ENCODE measurements at places on chromosomes 1 and 21. TPM values are rescaled to one million over a fixed set of nuclear protein-coding genes. Genes with fewer than 3 reads are reported as not detected.
A peak's percentile ranks its signal among the peaks of the same experiment; 100 is the strongest.

Gene ARPC5
- total RNA-seq, result 73.7 TPM

Gene GJA8
- not detected for total RNA-seq

GRCh38 chr21:38561205-38561604, 62.9 kb upstream of the ERG start:
- H3K36me3 ChIP-seq, result no peaks in the 10 kb centered on the region
- no peak for DNase-seq
- H3K27ac ChIP-seq, result no peak overlapping the region
- H3K4me3 ChIP-seq, result no peak overlapping the region
- no peaks in the 10 kb centered on the region for H3K4me1 ChIP-seq
- H3K27me3 ChIP-seq, result no peaks in the 10 kb centered on the region

DNA sequence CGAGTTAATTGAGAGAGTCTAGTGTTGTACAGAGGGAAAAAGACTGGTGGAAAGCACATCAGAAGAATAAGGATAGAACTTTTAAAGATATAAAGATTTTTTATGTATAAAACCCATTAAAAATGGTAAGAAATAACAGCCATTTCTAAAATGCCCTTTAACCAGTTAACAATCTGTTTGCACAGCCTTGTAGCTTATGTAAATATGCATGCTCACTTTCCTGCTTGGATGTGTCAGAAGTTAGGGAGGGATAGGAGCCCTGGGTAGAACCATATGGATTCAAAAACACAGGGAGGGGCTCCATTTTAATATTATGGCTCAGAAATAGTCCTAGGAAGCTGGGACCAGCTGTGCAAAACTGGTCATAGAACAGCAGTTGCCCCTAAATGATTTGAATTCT, 4.5 kb upstream of the EDEM3 start:
- DNase-seq, result no peak
- no peaks in the 10 kb centered on the region for H3K27me3 ChIP-seq
- no peaks in the 10 kb centered on the region for H3K36me3 ChIP-seq
- no peak overlapping the region for H3K4me3 ChIP-seq
- H3K27ac ChIP-seq, result no peak overlapping the region

GRCh38 chr1:96060621-96061020, 661.0 kb upstream of the PTBP2 start:
- no peaks in the 10 kb centered on the region for H3K4me1 ChIP-seq
- no peaks in the 10 kb centered on the region for H3K27me3 ChIP-seq
- H3K36me3 ChIP-seq, result no peaks in the 10 kb centered on the region
- no peak overlapping the region for H3K4me3 ChIP-seq
- no peak for DNase-seq

- DNase-seq, result peak; percentile 93
- no peaks in the 10 kb centered on the region for H3K36me3 ChIP-seq
- H3K27me3 ChIP-seq, result no peaks in the 10 kb centered on the region
- peaks cover 100% of the 10 kb centered on the region for H3K4me1 ChIP-seq
- H3K4me3 ChIP-seq, result no peak overlapping the region
- H3K27ac ChIP-seq, result peak overlapping the region; percentile 82
Observed at GRCh38 chr1:204084247-204084772, 11.4 kb downstream of the SOX13 start.

GRCh38 chr21:44539046-44539445, 949 bp downstream of the KRTAP10-1 start:
- no peak for DNase-seq
- no peaks in the 10 kb centered on the region for H3K36me3 ChIP-seq
- H3K27ac ChIP-seq, result no peak overlapping the region
- no peaks in the 10 kb centered on the region for H3K4me1 ChIP-seq

Gene PIGK
- 5.4 TPM for total RNA-seq

DNA sequence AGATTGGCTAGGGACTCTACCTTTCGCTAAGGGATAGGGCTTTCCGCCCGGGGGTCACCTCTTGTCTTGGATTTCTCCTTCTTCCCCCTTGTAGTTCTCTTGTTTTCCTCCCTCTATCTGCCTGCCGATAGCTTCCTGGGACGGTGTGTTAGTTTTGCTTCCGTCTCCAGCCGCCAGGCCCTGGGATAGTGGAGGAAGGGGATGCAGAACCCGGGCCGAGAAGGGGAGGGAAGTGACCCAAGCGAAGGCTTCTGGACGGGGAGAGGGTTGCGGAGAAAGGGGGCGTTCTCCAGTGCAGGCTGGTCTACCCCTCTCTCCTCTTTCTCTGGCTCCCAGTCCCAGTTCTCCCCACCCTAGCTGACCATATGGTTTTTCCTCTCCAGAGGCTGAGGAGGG, 871 bp downstream of the TUFT1 start:
- H3K36me3 ChIP-seq, result peaks cover 20% of the 10 kb centered on the region
- peak overlapping the region; percentile 62 for H3K4me3 ChIP-seq
- peak; percentile 35 for DNase-seq
- peaks cover 38% of the 10 kb centered on the region for H3K4me1 ChIP-seq

All from stomach (tissue), 19 donors.